Activated naive CD4-positive, alpha-beta T cell (primary cell): ENCODE measurements at places on chromosomes 5 and 9.

DNA sequence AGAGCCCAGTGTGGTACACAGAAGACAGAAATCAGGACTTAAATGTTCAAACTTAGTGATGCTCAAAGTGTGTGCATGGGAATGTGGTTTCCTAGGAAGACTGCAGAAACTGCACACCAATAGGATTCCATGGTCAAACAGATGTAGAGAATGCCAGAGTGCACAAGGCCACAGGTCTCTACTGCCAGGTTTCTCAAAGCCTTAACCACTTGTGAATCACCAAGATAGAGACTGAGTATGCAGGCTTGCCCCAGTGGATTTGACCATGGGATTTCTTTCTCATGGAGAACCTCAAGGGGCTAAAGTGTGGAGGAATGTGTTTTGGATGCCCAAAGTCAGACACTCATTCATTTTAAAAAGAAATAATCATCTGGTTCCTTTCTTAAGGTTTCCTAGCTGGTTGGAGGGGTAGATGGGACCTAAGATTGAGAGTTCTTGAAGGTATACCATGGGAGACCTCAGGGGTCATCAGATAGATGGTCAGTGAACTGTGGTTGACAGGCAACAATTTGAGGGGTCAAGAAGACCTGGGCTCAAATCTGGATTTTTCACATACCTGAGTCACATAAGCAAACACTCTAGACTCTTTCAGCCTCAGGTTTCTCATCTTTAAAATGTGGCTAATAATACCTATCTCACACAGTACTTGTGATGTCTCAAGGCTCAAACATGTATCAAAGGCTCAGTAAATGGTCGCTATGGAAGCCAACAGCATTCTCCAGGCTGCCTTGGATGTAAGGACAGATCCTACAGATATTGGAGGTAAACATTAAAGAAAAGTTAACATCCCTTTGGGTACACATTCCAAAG lies 81.1 kb downstream of the BOD1 start:
- no peak for DNase-seq

DNA sequence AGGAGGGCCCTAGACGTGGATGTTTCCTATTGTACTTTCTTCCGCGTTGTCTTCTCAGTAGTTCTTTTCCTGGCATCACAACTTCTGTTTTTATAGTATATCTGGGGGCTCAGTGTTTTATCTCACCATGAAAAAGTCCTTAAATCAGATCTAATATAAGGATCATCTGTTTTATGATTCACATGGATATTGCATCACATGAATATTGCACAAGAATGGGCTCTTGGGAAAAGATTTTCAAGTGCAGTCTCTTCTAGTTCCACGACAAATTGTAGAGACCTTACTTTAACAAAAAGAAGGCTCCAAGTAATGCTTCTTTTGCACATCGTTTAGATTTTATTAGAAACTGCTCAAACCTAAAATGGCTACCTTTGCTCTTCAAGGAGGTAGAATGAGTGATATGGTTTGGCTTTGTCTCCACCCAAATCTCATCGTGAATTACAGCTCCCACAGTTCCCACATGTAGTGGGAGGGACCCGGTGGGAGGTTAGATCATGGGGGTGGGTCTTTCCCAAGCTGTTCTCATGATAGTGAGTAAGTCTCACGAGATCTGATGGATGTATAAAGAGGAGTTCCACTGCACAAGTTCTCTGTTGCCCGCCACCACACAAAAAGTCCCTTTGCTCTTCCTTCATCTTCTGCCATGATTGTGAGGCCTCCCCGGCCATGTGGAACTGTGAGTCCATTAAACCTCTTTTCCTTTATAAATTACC lies 53.7 kb upstream of the FAM120A start:
- DNase-seq: no peak

DNA sequence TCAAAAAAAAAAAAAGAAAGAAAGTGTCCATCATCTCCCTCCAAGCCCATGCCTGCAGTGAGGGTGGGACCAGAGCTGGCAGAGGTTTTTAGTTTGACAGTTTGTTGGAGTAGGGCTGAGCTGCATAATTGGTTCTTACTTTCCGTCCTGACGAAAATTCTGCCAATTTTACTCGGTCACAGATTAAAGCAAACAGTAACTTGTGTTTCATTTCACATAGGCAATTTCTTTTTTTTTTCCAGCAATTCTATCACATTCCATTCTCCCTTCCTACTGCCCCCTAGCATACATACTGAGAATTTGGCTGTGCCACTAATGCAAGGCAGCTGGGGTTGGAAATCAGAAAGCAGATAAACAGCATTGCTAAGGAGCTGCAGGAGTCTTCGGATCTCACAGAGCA lies 132.4 kb downstream of the FRMD3 start:
- no peak for DNase-seq

GRCh38 chr9:105293408-105293807 lies 49.0 kb downstream of the SLC44A1 start:
- no peak for DNase-seq

GRCh38 chr9:85876628-85877027 lies 64.3 kb upstream of the NAA35 start:
- no peak for DNase-seq

- no peak for DNase-seq
These were observed 284.2 kb upstream of the ADAMTS16 start for GRCh38 chr5:4855880-4856279.

DNA sequence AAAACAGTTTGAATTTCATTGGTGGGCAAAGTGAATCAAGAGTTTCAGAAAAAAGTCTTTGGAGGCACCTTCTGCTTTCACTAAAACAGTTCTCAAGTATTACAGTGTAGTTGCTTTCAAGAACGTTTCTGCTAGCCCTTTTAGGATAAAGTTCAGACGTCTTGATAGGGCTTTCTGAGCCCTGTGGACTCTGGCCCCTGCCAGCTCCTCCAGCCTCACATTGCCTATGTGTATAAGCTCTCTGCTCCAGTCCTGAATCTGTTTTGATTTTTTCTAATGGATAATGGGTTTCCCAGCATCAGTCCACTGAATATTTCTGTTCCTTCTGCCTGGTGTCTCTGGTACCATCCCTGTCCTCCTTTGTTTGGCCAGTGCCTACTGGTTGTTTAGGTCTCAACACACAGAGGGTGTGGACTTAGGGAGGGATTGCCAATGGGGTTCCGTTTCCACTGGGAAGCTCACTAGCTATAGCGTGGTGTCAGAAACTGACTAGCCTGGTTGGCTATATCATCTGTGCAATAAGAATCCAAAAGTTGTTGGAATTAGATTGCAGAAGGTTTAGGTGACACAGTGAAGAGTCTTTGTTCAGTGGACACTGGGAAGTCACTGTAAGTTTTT lies 26.4 kb downstream of the ARHGAP26 start:
- no peak for DNase-seq

- DNase-seq: no peak
These were observed 9.0 kb downstream of the RGS14 start for GRCh38 chr5:177366528-177367322.

GRCh38 chr5:128671943-128672342 lies 133.9 kb upstream of the FBN2 start:
- no peak for DNase-seq

DNA sequence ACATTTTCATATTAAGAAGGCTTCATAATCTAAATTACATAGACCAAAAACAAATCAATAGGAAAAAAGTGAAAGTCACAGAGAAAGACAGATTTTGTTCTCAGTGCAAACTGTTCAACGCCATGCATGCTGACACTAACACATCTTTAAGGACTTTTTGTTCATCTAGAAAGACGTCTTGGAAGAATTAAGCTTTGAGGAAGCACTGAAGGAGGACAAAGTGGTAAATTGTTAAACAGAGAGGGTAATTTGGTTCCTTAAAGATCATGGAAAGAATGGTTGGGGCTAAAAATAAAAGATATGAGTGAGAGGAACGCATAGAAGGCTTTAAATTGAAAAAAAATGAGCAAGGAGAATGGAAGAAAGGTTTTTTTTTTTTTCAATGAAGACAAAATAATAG lies 9.1 kb downstream of the MEGF9 start:
- no peak for DNase-seq

DNA sequence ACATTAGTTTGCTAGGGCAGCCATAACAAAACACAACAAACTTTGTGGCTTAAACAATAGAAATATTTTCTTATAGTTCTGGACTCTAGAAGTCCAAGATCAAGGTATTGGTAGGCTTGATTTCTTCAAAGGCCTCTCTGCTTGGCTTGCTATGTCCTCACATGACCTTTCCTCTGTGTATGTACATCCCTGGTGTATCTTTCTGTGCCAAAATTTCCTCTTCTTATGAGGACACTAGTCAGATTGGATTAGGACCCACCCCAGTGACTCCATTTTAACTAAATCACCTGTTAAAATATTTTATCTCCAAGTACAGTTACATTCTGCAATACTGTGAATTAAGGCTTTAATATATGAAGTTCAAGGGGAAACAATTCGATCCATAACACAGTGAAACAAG lies 168.9 kb upstream of the CCNH start:
- DNase-seq: no peak

- no peak for DNase-seq
These were observed 6.3 kb upstream of the IRX2 start for GRCh38 chr5:2757563-2758351.

- DNase-seq: no peak
These were observed 56.1 kb downstream of the MTREX start for GRCh38 chr5:55363856-55364255.

DNA sequence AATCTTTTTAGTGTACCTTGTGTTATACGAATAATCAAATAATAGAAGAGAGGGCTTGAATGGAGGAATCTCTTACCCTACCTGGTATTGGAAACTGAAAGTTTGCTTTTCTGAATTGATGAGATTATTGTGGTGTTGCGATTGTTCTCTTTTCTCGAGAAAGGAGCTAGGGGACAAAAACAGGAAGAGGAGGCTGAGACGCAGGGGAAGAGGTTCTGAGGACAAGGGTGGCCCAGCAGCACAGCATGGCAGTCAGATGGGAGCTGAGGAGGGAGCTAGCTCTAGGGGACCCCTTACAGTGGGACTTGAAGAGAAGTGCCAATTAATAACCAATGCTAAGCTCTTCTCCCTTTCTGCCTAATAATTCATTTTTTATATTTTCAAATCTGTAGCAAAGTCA lies 183.3 kb upstream of the DMAC1 start:
- no peak for DNase-seq

DNA sequence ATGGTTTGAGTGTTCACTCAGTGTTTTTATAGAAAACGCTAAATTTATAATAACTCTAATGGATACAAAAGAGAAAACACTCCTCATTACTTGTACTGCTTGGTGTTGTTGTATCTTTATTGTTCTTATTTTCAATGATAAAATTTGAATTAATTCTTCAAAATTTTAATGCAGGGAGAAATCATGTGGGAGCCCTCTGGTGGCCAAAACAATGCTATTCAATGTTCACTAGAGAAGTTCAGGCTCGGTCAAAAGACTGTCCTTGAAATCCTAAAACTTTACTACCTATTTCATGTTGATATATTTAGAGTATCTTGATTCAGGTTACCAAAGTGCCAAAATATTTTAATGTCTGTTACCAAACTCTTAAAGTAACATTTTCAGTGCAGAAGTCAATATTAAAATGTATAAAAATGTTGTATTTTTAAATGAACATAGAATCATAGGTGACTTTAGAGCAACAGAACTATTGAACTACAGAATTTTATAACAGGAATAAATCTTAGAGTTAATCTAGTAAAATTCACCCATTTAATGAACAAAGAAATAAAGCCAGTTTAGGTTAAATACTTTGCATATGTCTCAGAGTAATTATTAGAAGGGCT lies 1259.8 kb downstream of the PTPRD start:
- DNase-seq: no peak

- DNase-seq: no peak
These were observed 360.9 kb downstream of the KDM4C start for GRCh38 chr9:7118633-7119032.

DNA sequence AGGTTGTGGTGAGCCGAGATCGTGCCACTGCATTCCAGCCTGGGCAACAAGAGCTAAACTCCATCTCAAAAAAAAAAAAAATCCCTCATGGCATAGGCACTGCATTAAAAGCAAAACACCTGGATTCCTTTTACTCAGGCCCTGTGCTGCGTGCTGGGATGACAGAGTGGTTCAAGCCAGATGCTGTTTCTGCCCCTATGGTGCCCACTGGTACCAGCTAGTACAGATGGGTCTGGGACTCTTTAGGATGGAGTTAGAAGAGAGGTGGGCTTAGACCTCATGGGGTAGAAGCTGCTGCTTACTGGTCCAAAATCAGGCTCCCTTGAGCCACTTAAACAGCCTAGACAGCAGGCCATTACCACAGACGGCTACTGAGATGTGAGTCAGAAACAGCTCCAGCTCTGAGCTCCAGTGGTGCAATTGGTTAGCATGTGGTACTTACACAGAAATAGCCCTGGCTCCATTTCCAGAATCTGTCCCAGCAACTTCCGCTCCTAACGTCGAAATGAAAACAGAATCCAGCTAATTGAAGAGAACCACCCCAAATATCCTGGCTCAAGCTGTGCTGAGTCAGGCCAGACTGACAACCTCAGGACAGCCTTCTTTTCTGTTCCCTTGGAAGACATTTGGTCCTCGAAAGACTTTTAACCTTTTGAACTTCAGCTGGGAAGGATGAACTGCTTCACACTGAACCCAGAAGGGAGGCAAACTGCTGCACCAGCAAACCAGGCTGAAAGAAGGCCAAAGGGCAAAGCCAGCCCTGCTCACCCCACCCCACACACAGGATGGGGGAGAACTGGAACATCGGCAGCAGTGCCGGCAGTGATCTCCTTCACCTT lies 15.5 kb downstream of the C5orf15 start:
- no peak for DNase-seq

DNA sequence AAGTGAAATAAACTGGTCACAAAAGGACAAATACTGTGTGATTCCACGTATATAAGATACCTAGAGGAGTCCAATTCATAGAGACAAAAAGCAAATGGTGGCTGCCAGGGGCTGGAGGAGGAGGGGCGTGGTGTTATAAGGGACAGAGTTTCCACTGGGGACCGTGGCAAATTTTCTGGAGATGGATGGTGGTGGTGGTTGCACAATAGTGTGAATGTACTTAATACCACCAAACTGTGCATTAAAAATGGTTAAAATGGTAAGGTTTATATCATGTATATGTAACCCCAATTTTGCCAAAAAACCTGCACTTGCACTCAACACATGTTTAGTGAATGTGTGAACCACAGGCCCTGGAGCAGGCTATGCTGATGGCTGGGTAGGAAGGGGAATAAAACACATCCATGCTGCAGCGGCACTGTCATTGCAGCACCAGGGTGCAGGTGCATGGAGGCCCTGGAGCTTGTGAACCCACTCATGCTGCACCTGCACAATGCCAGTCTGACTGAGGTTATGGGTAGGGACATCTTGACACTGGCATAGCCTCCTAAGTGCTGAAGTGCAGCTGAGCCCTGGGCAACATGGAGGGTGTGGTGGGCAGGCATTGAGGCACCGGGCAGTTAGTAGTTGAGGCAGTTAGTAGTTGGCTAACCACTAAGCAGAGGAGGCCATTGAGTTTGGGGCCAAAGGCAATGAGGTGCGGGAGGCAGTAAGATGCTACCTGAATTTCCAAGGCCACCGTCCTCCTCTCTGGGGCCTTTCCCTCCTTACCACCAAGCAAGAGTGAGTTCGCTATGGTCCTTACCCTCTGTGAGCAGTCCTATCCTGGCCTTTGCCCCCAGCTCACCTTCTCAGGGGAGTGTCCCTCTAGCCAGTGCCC lies 3.5 kb upstream of the PHF2 start:
- DNase-seq: no peak

GRCh38 chr5:166262395-166262794 lies 2029.0 kb upstream of the WWC1 start:
- no peak for DNase-seq
